ENCODE measurements at places on chromosomes 13 and 19.

DNA sequence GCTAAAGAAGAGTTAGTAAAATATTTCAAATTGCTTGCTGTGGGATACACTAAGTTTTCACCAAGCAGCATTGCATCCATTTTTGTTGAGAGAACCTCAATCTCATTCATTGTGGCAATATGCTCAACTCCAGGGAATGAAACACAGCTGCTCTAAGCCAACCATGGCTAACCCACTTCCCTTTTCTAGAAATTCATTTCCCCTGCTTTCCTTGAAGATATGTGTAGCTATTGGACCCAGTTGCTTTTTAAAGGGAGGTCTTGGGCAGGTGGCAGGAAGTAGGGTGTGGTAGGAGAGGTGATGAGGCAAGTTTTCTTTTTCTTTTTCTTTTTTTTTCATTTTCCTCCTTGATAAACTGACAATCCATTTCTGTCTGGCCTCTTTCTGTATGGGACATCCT is 452.2 kb downstream of the FGF14 start:
- no peak for DNase-seq

DNA sequence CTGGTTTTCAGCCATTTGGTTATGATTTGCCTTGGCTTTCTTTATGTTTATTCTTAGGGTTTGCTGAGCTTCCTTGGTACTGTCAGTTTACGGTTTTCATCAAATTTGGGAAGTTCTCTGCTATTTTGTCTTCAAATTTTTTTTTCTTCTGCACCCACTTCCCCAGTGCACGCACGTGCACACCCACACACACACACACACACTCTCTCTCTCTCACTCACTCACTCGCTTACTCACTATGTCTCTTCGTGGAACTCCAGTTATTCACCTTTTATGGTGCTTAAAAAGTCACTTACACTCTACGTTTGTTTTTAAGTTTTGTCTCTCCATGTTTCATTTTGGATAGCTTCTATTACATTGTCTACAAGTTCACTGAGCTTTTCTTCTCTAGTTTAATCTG is 7.1 kb downstream of the AKAP11 start:
- no peak for DNase-seq

- DNase-seq, result no peak
These were observed 13.6 kb downstream of the POLR2E start for GRCh38 chr19:1081301-1082164.

GRCh38 chr13:51000571-51001260 is 91.1 kb downstream of the RNASEH2B start:
- no peak for DNase-seq

DNA sequence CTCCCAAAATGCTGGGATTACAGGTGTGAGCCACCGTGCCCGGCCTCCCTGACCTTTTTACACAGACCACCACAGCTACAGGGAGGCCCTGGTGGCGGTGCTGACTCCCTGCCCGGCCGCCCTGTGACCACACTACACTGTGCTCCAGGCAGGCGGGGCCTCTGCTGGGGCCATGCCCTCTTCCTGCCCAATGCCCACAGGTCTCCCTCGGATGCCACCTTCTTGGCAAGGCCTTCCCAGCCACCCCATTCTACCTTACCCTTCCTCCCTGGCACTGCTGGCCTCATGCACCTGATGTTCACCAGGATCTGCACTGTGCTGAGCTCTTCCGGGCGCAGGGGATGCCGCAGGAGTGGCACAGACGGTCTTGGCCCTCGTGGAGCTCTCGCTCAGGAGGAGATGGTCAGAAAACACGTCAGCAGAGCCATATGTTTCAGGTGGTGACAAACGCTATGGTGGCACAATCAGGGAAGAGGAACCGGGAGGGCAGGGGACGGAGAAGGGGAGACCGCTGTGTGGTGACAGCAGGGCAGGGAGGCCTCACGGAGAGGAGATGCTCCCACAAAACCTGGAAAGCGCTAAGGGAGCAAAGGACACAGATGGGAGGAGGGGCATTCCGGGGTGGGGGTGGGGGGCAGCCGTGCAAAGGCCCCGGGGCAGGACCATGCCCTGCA is 4.1 kb downstream of the PIP5K1C start:
- no peak for DNase-seq

DNA sequence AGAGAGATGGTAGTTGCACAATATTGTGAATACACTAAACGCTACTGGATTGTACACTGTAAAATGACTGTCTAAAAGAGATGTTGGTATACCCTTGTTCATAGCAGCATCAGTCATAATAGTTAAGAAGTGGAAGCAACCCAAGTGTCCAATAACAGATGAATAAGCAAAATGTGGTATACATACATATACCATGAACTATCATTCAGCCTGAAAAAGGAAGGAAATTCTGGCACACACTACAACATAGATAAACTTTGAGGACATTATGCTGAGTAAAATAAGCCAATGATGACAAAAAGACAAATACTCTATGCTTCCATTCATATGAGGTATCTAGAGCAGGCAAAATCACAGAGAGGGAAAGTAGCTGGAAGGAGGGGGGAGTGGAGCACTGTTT is 16.0 kb downstream of the DZIP1 start:
- DNase-seq, result no peak

GRCh38 chr13:34637636-34638035 is 304.4 kb upstream of the NBEA start:
- DNase-seq, result no peak

GRCh38 chr19:28445826-28446225 is 767.1 kb downstream of the UQCRFS1 start:
- DNase-seq, result no peak

GRCh38 chr13:95502216-95502615 is 50.3 kb upstream of the CLDN10 start:
- no peak for DNase-seq

DNA sequence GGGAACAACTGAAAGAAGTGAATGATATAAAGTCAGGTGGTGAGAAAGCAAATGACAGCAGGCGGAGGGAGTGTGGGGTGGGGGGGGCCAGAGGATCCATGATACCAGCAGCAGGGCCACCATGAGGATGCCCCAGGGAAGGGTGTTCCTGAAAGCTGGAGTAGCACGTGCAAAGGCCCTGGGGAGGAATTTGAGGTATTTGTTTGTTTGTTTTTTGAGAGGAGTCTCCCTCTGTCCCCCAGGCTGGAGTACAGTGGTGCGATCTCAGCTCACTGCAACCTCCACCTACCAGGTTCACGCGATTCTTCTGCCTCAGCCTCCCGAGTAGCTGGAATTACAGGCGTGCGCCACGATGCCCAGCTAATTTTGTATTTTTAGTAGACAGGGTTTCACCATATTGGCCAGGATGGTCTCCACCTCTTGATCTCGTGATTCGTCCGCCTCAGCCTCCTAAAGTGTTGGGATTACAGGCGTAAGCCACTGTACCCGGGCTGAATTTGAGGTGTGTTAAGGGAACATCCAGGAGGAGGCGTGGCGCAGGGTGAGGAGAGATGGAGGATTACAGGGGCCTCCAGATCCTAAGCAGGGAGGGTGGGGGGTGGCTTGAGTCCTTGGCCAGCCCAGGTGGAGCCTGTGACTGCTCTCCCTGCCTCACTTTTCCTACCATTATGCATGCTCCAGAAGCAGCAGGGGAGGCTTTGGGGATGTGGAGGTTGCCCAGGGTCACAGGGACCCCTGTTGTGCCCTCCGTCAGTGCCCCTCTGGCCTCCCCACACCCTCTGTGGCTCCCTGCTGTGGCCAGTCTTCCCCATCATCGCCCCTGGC is 12.4 kb upstream of the JUND start:
- DNase-seq, result no peak

DNA sequence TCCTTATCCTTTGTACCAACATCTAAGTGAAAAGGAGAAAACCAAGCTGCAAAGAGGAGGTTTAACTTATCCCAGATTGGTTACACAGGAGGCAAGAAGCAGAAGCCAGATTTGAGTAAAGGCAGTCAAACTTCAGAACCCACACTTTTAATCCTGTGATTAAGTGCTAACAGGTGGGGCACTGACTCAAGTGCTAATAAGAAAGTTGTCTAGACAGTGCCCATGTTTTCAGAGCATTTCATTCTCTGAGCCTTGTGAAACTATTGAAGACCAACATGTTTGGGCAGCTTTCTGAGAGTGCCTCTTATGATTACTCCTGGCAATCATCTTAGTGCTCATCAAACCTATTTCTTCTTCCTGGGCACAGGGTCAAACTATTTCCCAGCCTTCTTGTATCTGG is 380.8 kb downstream of the KCNRG start:
- DNase-seq, result no peak

DNA sequence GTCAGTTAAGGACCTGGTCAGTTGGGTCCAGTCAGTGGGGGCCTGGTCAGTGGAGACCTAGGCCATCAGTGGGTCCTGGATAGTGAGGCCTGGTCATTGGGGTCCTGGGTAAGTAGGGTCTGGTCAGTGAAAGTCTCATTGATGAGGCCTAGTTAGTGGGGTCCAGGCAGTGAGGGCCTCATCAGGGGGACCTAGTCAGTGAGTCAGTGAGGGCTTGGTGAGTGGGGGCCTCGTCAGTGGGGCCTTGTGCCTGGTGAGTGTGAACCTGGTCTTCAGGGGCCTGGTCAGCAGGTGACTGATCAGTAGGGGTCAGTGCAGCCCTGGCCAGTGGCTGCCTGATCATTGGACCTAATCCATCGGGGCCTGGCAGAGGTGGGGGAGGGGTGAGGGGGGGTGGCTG is 42.6 kb upstream of the TPM4 start:
- DNase-seq, result no peak

- no peak for DNase-seq
These were observed 10.5 kb downstream of the PLIN4 start for GRCh38 chr19:4507804-4508203.

DNA sequence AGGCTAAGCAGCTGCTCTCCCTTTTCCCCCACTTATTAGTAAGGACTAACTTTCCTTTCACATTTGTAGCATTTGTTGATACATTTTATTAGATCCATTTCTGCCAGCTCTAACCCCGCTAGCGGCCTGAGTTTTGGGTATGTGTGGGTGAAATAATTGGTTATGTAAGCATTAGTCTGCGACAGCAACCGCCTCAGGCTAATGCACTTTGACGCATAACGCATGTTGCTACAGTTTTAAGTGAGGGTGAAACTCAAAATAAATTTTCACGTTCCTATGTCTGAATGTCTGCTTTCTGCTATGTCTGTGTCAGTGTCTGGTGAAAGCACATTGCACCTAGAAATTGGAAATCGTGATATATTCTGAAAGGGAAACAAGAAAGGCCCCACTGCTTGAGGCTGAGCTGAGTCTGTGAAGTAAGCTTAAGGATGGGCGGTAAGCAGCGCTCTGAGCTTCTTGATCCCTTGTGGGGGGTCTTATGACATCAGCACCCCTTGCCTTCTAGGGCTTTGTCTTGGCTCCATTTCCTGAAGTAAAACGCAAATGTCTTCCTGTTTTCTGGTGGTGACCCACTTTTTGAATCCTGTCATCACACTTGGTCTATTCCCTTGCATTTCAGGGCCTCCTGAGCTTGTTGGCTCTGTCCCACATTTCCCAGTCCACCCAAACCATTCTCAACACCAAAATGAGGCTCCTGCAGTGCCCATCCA is 648.3 kb upstream of the ARGLU1 start:
- DNase-seq, result no peak

DNA sequence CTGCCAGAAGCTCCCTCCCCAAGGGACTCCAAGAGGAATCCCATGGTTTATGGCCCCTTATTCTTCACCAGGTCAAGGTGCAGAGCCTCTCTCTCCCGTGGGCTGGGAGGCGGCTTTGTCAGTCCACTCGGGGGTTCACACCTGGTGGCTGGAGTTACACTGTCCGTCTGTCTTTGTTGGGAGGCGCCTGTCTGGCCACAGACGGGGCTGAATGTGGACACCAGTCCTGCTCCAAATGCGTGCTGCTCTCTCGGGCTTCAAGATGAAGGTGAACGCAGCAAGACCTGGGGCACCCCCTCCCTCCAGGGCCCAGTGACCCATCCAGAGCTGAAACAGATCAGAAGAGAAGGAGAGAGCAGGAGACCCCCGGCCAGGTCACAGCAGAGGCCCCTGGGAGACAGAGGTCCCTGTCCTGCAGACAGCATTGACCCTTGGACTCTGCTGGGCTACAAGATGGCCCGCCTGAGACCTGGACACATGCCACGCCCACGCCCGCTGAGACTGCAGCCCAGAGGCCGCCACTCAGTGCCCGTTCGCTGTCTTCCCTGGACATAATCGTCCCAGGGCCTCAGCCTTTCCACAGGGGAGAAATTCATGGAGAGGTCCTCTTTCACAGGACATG is 29.9 kb upstream of the TUBGCP3 start:
- no peak for DNase-seq

GRCh38 chr19:57664269-57665127 is 4.2 kb upstream of the ZSCAN4 start:
- no peak for DNase-seq

GRCh38 chr13:24112791-24113190 is 47.7 kb upstream of the SPATA13 start:
- DNase-seq, result no peak

- no peak for DNase-seq
These were observed 165.6 kb downstream of the DLEU7 start for GRCh38 chr13:50677687-50678463.

DNA sequence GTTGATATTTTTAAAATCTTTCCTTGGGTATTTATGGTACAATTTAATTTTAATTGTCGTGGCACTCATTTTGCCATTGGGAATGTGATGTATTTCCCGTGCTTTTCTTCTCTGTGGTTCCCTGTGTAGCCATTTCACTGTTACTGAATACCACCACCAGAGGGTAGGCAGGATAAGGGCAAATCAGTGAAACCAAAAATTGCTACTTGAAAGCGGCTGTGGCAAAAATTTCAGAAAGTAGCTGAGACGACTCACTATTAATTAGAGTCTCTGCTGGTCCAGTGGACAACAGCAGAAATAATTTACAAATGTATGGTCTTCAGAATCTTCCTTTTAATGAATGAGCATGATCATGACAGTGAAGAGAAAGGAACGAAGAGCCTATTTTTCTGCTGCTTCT is 34.4 kb upstream of the MIR17HG start:
- no peak for DNase-seq

DNA sequence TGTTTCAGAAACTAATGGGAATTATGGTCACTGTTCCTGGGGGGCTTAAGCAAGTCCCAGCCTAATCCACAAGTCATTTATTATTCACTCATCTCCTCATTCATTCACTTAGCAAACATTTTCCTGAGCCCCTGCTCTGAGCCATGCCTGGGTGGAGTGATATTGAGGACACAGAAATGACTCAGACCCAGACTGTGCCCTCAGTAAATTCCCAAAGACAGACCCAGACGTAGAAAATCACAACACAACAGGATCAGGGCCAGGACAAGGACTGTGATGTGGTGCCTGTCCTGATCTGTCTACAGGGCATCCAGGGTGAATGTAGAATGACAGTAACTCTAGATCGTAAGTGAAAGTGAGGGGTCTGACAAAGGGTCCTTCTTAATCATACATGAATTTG is 7.0 kb upstream of the SPACA6 start:
- no peak for DNase-seq

All from stimulated activated CD8-positive, alpha-beta memory T cell treated with anti-CD3 and anti-CD28 coated beads, Interleukin-7, amount 100 ng/mL, for 1 hour (primary cell).